ENCODE measurements at places on chromosomes 1 and 21. TPM values are rescaled to one million over a fixed set of nuclear protein-coding genes. Genes with fewer than 3 reads are reported as not detected.
A peak's percentile ranks its signal among the peaks of the same experiment; 100 is the strongest.

DNA sequence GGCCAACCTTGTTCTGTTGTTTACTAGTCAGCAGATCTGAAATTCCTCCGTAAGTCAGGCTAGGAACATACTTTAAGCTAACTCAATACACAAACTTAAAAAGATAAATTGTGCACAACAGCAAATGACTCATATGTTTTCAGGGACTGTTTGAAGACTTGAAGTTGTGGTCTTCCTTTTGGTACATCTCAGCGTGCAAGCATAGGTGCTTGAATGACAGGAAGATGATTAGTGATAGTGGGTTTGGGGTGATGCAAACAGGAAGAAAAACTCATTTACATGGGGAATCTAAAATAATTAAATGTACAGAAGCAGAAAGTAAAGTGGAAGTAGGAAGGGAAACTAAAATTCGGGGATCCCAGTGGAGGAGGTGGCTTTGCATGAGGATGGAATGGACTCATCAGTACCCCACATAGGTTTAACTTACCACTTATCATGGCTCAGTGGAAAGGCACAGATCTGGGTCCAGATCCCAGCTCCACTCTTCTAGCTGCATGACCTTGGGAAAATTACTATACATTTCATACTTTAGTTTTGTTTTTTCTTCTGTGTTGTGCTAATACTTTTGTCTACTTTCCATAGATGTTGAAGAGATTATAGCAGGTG is 122.3 kb downstream of the XCL2 start:
- no peak for DNase-seq

- DNase-seq = no peak
Observed at GRCh38 chr1:151720125-151720524, 1.2 kb upstream of the RIIAD1 start.

- DNase-seq = no peak
Observed at GRCh38 chr1:145891143-145891542, 5.5 kb upstream of the ANKRD35 start.

GRCh38 chr1:43531107-43531905 is 623 bp downstream of the PTPRF start:
- no peak for DNase-seq

The FRRS1 gene
- total RNA-seq = 1.1 TPM

DNA sequence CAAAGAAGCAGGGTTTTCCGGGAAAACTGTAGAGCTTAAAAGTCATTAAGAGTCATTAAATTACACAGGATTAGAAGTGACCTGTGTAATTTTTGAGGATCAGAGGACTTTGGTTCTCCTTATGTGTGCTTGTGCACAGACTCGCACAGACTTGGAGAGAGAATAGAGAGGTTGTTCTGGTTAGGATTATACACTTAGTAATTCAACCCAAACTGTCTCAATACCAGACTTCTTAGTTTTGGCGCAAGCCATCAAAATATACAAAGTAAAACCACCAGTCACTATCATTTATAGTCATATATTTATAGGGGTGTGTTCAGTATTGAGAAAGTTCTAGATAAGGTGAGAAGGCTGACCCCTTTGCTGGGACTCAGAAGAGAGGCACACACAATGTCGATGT is 112.3 kb downstream of the HLX start:
- no peak for DNase-seq

The COL16A1 gene
- 99.9 TPM for total RNA-seq

The BNIPL gene
- not detected for total RNA-seq

DNA sequence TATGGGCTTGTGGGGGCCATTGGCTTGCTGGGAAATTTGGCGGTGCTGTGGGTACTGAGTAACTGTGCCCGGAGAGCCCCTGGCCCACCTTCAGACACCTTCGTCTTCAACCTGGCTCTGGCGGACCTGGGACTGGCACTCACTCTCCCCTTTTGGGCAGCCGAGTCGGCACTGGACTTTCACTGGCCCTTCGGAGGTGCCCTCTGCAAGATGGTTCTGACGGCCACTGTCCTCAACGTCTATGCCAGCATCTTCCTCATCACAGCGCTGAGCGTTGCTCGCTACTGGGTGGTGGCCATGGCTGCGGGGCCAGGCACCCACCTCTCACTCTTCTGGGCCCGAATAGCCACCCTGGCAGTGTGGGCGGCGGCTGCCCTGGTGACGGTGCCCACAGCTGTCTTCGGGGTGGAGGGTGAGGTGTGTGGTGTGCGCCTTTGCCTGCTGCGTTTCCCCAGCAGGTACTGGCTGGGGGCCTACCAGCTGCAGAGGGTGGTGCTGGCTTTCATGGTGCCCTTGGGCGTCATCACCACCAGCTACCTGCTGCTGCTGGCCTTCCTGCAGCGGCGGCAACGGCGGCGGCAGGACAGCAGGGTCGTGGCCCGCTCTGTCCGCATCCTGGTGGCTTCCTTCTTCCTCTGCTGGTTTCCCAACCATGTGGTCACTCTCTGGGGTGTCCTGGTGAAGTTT is 550 bp downstream of the RXFP4 start:
- DNase-seq = no peak

DNA sequence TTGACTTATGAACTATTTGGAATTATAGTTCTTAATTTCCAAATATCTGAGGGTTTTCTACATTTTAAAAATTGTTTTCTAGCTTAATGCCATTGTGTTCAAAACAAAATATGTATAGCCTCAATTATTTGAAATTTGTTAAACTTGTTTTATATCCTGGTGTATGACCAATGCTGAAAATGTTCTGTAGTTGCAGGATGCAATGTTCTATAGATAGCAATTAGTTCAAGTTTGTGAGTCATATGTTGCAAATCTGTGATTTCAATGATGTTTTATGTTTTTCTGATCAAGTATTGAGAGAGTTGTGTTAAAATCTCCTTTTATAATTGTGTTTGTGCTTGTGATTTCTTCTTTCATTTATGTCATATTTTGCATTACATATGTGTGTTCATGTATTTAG is 517.5 kb downstream of the ADGRL2 start:
- no peak for DNase-seq

- no peak for DNase-seq
Observed at GRCh38 chr1:38179483-38179882, 132.9 kb upstream of the POU3F1 start.

GRCh38 chr1:61399199-61399598 is 316.8 kb downstream of the NFIA start:
- no peak for DNase-seq

The CLDN17 gene
- total RNA-seq = not detected

- DNase-seq = no peak
Observed at GRCh38 chr1:5374192-5374591, 618.0 kb downstream of the NPHP4 start.

The C1orf74 gene
- 2.0 TPM for total RNA-seq

The CRP gene
- not detected for total RNA-seq

GRCh38 chr1:71087060-71087459 is 6.2 kb upstream of the ZRANB2 start:
- DNase-seq = no peak

- no peak for DNase-seq
Observed at GRCh38 chr1:185823467-185823866, 89.3 kb downstream of the HMCN1 start.

The LY9 gene
- total RNA-seq = not detected

GRCh38 chr1:218582646-218583045 is 237.5 kb downstream of the TGFB2 start:
- DNase-seq = no peak

DNA sequence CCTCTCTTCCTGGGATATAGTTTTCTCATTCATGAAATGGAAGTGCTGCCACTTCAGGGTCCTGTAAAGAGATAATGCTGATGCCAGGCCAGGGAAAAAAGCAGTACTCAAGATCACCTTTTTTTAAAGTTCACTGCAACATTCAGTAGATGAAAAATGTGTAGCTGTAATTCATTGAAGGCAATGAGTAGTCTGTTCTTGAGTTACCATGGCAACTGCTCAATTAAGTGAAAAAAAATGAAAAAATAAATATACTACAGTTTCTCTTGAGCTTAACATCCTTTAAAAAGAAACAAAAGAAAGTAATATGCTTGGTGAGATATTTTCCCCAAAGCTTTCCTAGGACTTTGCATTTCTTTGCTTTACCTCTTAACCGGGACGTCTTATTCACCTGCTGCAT is 183.3 kb downstream of the AK5 start:
- peak; percentile 7 for DNase-seq

The RNU1-1 gene
- total RNA-seq = 3,248 TPM

- no peak for DNase-seq
Observed at GRCh38 chr1:156740237-156740740, 599 bp downstream of the MRPL24 start.

- peak; percentile 90 for DNase-seq
Observed at GRCh38 chr1:246769306-246769705, 45.1 kb downstream of the SCCPDH start.

- peak; percentile 97 for DNase-seq
Observed at GRCh38 chr1:89953131-89953626, 41.7 kb upstream of the ZNF326 start.

DNA sequence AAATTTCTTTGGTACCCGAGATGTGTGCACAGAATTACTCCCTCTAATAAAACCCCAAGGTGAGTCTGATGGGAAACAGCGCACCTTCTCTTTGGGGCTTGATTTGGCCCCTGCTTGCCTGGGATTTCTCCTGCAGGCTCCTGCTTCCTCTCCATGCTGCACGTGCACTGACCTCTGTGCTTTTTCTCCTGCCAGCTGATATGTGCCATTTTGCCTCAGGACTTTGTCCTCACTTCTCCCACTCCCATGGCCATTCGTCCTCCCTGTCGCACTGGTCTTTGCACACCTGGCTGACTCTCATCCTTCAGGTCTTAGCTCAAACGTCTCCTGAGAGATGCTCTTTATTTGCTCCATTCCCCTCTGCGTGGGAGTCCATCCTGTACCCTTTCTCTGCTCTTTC is 1.2 kb downstream of the CBR1 start:
- no peak for DNase-seq

The KCNA2 gene
- total RNA-seq = not detected

GRCh38 chr1:223133824-223134435 is 9.1 kb downstream of the TLR5 start:
- DNase-seq = peak; percentile 61

DNA sequence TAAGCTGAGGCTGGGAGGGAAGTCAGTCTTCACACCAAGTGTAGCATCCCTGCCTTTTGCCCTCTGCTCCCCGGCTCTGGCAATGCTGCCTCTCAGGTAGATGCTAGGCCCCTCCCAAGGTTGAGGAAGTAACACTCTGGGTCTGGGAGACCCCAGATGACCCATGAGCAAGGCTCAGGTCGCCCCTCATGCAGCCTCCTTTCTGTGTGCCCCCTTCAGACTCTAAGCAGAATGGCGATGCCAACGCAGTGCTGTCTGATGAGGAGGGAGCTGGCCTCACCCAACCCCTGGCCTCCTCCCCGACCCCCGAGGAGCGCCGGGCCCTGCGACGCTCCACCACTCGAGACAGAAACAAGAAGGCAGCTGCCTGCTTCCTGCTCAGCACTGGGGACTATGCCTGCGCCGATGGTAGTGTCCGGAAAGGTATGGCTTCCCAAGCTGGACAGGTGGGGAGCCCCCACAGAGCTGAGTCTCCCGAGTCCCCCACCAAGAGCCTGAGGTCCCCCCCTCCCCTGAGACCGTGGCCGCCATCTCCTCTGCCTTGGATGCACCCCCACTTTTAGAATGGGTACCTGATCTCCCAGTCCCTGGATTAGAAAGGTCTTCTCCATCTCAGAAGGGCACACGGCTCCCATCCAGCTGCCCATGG is 15.8 kb downstream of the KCNC4 start:
- DNase-seq = no peak

GRCh38 chr1:53281133-53281532 is 42.8 kb upstream of the MAGOH start:
- no peak for DNase-seq

DNA sequence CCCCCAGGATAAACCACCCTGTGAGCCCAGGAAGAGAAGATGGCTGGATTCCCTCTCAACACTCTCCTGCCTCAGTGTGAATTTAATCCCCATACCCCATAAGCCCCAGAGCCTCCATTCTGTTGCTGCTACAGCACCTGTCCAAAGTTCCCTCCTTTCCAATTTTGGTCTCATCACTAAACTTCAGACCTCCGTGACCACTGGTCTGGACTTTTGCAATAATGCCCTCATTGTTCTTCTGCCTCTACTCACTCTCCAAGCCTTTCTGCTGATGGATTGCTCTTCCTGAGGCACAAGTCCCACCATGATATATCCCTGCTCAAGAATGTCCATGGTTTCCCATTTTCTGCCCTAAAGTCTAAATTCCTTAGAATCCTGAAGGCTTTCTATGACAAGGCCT is 83.2 kb downstream of the CD58 start:
- DNase-seq = no peak

DNA sequence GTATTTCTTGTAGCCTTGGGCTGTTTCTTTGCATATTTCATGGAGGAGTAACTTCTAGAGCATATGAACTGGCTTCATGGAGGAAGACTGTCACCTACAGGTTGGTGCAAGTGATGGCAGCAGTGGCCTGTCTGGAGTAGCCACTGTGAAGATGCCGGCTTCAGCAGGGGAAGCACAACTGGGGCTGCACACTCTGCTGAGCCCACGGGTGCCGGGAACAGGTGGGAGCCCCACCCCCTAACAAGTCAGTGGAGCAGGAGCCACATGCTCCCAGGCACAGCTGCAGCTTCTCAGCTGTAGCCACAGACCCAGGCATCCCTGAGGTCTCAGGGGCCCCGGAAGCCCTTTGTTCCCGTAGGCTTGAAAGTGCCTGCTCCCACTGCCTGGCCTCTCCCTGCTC is 43.2 kb upstream of the C1orf185 start:
- DNase-seq = peak; percentile 50

DNA sequence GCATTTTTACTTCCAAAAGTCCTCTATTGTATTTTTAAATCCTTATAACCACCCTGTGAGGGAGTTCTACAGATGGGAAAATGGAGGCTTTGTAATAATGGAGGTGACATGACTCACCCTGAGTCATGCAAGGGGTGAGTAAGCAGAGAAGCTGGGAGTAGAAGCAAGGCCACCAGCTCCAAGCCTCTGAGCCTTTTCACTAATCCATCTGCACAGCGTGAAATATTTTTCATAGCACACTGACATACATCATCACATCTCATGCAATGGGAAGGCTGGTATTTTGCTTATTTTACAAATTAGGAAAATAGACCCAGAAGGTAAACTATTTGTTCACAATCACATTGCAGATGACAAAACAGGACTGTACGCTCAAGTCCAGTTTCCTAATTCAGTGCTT is 96.9 kb downstream of the KCNH1 start:
- peak; percentile 96 for DNase-seq

GRCh38 chr21:31564439-31564838 is 95.1 kb upstream of the SOD1 start:
- no peak for DNase-seq

The ATP6V1G3 gene
- 0.36 TPM for total RNA-seq

- DNase-seq = peak; percentile 48
Observed at GRCh38 chr1:25786887-25787759, 12.9 kb upstream of the SELENON start.

The NTRK1 gene
- not detected for total RNA-seq

All from HFFc6 (cell line).